Heart left ventricle (tissue), 16 donors: ENCODE measurements at places on chromosomes 2 and 18. TPM values are rescaled to one million over a fixed set of nuclear protein-coding genes. Genes with fewer than 3 reads are reported as not detected.

DNA sequence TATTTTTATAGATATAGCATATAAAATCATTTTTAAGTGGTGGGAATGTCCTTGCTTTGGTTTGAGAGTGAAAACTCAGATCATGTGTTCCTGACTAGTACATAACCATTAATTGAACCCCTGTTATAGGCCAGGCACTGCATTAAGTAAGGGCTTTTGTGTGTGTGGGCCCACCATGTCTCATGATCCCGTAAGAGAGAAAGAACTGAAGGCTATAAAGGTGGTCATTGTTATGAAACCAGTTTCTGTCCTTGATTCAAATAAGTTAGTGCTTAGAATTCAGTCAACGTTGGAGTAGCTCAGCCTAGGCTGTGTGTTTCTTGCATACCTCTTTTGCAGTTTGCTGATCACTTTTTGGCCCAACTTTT, 91.5 kb downstream of the LIMS1 start:
- no peak for DNase-seq

DNA sequence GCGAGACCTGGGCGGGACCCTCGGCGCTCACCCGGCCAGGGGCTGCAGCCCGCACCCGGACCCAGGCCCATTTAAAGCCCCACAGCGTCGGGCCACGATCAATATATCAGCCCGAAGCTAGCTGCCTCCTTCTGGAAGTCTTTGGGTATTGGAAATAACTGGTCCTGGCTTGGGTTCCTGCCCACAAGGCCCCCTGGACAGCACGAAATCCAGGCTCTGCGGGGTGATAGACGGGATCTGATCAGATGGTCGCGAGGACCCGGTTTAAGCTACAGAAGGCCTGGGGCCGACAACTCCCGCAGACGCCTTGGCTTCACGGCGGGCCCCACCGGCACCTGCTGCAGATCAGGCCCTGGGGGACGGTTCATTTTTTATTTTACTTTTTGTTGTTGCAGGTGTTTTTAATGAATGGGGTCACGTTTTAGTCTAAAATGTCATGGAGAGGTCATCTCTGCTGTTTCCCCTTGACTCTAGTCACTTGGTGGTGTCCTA, 362 bp upstream of the PSTPIP2 start:
- no peak for DNase-seq

- DNase-seq, result no peak
Observed at GRCh38 chr2:228798458-228799207, 472.5 kb downstream of the PID1 start.

DNA sequence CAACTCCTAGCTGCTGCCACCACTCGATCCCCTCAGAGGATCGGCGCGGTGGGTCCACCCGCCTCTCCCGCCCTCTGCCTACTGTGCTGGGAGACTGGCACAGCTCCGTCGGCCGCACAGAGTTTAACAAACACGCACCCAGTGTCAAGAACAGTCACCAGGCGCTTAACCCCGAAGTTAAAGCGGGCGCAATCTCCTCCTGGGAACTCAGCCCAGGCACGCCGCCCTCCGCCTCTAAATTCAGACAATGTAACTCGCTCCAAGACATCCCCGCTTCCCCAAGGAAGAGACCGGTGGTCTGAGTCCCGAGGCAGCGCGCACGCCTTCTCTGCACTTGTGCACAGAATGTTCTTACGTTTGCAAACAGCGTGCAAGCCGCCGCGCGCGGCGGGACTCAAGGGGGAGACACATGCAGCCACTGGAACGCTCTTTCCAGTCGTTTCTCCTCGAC, 533 bp downstream of the CXCR4 start:
- DNase-seq, result peak; percentile 56

- peak; percentile 50 for DNase-seq
Observed at GRCh38 chr2:55232863-55233657, 572 bp downstream of the RPS27A start.

GRCh38 chr18:57352271-57352701, at the start of gene ST8SIA3:
ST8SIA3 (plus strand) TSS chr18:57352557; CDS start chr18:57352847, 290 bp downstream.
- no peak for DNase-seq

- peak; percentile 87 for DNase-seq
Observed at GRCh38 chr2:60581433-60582282, 28.2 kb upstream of the BCL11A start.

DNA sequence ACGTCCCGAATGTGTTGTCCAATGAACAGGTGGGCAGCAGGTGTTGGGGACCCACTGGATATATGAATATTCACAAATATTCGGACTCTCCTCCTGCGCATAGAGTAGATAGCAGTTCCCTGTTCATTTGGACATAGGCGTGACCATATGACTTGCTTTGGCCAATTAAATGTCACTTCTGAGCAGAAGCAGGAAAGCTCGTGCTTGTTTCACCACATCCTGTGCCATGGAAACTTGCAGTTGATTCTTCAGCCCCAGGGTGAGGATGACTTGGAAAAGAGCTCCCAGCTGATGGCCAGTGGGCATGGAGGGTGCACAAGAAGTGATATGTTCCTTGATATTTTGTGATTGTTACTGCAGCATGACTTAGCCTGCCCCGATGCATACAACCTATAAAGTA, 52.6 kb downstream of the PTPRM start:
- no peak for DNase-seq

DNA sequence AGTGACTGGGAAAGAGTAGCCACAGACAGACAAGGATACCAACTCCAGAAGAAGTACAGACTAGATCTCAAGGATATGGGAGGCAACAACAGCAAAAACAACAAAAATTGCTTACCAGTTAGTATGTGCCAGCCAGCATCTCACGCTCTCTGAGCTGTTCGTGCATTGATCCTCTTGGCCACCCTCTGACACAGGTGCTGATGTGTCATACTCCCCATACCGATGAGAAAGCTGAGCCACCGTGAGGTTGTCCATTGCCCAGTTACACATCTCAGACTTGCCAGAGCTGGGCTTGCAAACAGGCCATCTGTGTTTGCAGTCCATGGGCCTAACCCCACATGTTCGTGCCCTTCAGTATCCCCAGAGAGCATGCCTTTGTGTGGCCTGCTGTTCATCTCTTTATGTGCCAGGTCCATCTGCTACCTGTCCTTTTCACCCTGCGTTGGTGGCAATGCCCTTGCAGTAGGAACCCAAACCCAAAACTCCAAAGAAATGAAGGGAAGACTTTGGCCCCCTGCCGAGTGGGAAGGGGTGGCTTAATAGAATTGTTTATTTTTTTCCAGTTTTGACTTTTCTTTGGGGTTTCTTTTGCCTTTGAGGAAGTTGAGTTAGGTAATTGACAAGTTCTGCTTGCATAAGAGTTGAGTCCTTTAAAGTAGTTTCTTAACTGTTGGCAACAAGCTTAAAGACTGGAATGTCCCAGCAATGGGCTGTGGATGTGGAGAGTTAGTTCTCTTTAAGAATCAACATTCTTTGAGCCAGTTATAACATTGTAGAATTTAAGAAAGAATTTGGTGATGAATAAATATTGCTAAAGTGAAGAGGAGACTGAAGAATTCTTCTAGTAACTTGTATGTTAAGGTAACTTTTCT, 46.7 kb downstream of the LYPD6B start:
- no peak for DNase-seq

- no peak for DNase-seq
Observed at GRCh38 chr18:70376137-70376913, 87.5 kb downstream of the SOCS6 start.

DNA sequence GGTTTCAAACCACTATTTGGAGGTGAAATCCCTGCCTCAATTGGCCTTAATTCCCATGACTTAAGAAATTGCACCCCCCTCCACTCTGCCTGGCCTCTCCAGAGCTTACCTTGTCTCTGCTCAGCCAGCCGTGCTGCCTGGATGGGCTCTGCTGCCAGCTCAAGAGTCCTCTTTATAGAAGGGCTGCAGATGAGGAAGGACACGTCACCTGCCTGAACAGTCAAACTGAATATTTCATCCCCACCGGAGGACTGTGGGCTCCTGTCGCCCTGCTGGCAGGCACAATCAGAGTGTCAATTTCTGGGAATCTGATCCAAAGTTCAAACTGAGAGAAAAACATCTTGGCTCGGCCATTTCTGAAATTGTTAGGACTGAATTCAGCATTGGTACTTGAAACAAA, at the start of gene OTOS:
Gene OTOS (minus strand): TSS at position 148 of the 400 bp plus-strand sequence. CDS start 332 bp downstream, outside the sequence.
- no peak for DNase-seq

CGREF1 gene
- polyA plus RNA-seq, result 0.67 TPM

NEB gene
- polyA plus RNA-seq, result 4.4 TPM

SFT2D3 gene
- polyA plus RNA-seq, result 2.8 TPM

LRRC30 gene
- not detected for polyA plus RNA-seq

SOX11 gene
- 1.0 TPM for polyA plus RNA-seq

INO80C gene
- 24.7 TPM for polyA plus RNA-seq

RHOB gene
- polyA plus RNA-seq, result 238 TPM
